ENCODE measurements at places on chromosomes 4 and X.

DNA sequence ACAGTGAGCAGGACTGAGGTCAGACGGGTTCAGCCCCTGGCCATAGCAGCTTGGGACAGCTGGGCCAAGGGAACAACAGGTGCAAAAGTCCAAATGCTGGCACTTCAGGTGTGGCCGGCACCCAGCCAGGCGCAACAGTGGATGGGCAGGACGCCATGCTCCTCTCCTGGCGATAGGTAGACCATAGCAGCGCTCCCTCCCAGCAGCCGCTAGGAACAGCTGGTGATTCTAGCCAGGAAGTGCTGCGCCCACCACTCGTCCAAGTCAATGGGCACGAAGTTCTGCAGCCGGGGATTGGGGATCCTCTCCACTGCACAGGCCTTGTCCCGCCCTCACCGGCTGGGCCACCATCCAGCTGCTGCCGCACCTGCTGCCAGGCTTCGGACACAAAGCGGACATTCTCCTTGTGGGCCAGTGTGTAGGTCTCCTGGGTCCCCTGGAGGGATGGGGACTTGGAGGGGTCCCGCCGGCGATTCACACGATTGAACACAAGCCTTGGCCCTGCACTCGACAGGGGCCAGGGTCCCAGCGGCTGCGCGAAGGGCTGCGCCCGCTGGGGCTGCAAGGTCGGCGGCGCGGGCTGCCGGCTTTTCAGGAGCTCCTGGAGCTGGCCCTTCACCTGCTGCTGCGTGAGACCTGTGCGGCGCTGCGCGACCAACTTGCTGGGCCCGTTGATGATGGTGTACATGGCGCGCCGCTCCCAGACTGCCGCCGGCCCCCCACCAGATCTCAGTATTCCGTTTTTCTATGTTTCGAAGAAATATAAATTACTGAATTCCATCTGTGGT is 227.5 kb upstream of the STK26 start:
- no peak for DNase-seq

GRCh38 chrX:31547816-31548215 is 476.0 kb upstream of the FTHL17 start:
- DNase-seq = no peak

- no peak for DNase-seq
These were observed 61.4 kb downstream of the IGFBP7 start for GRCh38 chr4:57048590-57049304.

DNA sequence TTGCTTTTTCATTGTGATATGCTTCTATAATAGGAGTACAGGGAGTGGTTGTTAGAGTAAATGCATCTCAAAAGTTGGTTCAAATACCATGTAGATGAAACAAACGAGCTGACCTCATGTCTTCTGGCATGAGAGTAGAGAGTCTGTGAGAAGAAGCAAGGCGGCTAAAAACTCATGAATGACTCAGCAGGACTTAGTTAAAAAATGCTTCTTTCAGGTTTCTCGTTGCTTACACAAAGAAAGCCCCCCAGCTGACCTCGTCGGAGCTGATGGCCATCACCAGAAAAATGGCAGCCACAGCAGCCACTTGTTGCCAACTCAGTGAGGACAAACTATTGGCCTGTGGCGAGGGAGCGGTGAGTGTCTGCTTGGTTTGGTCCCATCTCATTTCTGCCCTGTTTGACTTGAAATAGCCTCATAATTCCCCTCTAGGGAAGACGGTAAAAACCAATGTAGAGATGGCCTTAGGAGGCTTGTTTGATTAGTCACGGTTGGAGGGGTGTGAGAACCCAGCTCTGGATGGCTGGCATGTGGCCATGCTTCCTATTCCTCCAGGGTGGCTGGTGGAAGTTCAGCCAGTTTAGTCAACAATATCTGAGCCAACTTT is 14.5 kb downstream of the AFP start:
- peak; percentile 1 for DNase-seq

- no peak for DNase-seq
These were observed 78.6 kb upstream of the ADRA2C start for GRCh38 chr4:3687538-3687937.

DNA sequence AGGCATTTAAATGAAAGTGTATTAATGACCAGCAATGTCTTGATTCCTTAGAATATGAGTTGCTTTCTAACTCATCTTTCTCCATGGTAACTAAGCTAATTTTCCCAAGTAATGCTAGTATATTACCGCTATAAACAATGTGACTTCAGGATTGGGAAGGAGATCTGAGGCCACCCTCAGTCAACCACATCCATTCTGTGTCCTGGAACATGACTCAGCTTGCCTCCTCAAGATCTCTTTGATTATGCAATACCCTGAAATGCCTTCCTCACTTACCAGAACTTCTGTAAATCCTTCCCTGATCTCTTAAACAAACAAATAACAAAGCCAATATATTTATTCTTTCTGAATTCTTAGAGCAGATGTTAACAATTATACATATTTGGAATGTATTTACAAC is 1495.5 kb downstream of the PCDH18 start:
- no peak for DNase-seq

DNA sequence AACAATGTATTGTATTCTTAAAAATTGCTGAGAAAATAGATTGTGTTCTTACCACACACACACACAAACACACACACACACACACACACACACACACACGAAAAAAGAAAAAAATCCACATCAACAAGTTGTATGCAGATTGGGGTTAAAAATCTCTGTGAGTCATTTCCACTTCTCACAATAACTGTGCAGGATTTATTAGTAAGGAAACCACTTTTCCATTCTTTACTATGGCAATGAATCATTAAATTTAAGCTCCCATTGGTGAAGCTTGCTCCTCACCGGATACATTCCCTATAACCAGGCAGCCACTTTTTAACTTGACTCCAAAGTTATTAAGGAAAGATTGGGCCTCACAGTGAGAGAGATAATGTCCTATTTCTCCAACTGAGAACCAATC is 19.7 kb upstream of the MAGEE1 start:
- no peak for DNase-seq

DNA sequence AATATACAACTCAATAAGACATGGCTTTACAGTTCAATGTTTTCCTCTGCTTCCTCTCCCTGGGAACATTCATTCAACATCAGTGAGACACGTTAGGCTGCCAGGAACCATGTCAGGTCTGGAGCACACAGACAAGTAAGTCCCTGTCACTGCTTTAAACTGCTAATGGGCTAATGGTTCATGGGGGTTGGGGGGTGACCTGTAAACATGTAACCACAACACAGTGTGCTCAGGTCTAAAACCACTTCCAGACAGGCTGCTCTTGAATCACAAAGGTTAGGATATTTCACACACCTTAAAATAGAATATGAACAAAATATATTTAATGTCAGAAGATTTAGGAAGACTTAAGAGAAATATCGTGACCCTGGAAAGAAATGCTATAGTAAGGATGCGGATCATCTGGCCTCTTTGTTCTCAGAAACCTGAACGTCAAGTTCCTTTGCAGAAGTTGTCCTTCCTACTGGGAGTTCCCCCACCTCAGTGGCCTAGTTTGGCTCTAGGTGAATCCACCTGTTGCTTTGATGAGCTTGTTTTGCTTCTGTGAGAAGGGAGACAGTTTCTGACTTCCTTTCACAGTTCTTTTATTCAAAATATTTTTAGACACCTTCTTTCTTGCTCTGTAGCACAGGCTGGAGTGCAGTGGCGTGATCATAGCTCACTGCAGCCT is 359.9 kb downstream of the UNC5C start:
- no peak for DNase-seq

DNA sequence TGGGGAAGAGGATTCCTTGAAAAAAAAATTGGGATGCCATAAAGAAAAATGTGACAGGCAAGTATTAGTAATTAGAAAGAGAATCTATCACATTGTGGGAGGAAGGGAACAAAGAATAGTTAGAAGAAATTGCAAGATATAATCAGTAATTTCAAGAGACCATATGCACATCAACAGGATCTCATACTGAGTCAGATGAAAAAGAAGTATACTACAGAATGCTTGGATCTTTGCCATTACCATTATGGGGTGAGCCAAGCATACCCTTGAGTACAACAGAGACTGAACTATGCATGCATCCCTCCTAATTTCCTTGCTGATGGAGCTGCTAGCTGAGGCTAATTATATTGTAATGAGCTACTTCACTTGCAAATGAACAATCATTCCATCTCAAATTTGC is 287.6 kb downstream of the PAPSS1 start:
- no peak for DNase-seq

DNA sequence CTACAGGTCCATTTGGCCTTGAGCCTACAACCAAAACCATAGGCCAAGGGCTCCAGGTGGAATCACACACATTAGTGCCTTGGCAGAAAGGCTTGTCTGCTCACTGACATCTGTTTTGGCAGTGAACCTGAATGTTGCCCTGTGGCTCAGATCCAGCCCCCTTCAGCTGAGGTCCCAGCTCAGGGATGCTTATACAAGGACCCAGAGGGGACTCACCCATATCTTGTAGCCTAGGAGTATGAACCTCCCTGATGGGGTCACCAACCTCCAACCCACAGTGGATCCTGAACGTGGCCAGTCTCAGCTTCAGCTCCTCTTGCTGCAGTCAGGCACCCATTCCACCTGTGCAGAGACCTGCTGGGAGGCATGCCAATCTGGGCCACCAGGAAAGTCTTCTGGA is 50.8 kb upstream of the HMX1 start:
- DNase-seq = no peak

GRCh38 chr4:24770032-24770584 is 25.3 kb upstream of the SOD3 start:
- no peak for DNase-seq

DNA sequence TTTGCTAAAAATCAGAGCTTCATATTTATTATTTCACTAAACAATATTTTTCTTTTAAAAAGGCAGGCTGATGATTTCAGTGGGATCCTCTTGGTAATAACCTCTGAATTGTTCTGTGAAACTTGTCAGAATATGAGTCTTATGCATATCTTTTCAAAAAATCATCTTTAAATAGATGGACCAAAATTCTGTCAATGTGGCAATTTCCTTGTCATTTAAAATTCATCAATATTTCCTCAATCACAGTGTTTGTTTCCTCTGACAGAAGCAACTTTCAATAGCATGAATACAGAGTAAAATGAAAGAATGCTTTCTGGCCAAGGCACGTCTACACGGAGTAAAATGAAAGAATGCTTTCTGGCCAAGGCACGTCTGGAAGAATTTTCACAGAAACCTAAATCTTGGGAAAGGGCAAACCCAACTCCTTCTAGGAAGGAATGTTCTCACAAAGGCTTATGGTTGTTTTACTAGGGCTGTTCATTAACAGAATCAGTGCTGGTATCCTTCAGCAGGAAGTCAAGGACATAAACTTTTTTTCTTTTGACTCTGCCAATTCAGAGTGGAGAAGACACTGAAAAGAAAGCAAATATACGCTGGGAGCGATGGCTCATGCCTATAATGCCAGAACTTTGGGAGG is 99.0 kb upstream of the GPR34 start:
- DNase-seq = no peak

DNA sequence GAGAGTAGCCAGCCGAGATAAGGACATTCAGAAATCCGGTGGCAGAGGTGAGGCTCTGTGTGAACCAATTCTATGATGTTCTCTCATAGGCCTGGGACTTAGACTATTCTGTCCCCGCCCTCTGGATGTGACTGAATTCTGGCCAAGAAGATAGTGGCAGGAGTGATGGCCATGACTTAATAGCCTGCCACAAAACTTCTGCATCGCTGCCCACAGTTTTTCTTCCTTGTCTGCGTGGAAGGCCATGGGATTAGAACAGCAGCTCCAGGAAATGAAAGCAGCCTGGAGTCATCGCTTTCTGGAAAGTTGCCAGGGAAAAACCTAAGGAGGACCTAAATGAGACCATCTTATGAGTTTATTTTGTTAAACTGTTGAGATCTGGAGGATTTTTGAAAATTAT is 134.7 kb downstream of the F11 start:
- DNase-seq = no peak

- DNase-seq = no peak
These were observed 11.1 kb upstream of the GPR101 start for GRCh38 chrX:137044893-137045292.

DNA sequence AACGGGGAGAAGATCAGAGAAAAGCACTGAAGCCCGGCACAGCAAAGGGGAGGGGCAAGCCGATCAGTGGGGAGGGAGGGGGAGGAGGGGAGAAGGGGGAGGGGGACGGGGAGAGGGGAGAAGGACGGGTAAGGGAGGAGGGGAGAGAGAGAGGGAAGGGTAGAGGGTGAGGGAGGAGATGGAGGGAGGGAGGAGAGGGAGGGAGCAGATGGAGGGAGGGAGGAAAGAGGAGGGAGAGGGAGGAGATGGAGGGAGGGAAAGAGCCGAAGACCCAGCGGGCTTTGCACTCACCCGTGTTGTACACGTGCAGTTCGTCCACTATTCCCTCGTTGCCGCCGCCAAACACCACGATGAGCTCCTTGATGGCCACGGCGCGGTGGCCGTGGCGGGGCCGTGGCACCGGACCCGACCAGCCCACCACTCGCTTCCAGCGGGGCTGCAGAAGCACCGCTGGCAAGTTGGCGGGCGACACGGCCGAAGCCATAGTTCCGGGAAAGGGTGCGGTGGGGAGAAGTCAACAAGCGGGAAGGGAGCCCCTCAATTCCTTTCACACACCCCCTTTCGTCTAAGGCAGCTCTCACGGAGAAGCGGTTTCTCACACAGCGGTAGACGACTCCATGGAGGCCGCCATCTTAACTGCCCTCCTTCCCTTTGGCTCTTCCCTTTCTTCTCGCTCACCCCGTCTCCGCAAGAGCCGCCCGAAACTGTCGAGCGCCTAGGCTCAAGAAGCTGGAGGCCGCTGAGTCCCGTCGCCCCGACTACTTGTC is 1.1 kb downstream of the HCFC1 start:
- peak; percentile 43 for DNase-seq

GRCh38 chr4:126004941-126005340 is 690.2 kb downstream of the FAT4 start:
- no peak for DNase-seq

GRCh38 chrX:123731987-123732669 is 724 bp downstream of the THOC2 start:
- DNase-seq = peak; percentile 0

- DNase-seq = no peak
These were observed 28.3 kb upstream of the CD99L2 start for GRCh38 chrX:150926791-150927190.

GRCh38 chr4:113478032-113478431 is 283.5 kb downstream of the CAMK2D start:
- DNase-seq = no peak

Measured in NCI-H2171 treated with DMSO at 0.1 percent for 48 hours (cell line).